GM23248 (cell line): ENCODE measurements at places on chromosomes 4 and X.

GRCh38 chr4:79249881-79250503 lies 75.9 kb downstream of the NAA11 start:
- DNase-seq: no peak

- DNase-seq: peak; percentile 88
Measured at GRCh38 chr4:3285558-3286334, 7.1 kb upstream of the RGS12 start.

GRCh38 chr4:7361280-7361895 lies 73.3 kb downstream of the PSAPL1 start:
- DNase-seq: peak; percentile 8

DNA sequence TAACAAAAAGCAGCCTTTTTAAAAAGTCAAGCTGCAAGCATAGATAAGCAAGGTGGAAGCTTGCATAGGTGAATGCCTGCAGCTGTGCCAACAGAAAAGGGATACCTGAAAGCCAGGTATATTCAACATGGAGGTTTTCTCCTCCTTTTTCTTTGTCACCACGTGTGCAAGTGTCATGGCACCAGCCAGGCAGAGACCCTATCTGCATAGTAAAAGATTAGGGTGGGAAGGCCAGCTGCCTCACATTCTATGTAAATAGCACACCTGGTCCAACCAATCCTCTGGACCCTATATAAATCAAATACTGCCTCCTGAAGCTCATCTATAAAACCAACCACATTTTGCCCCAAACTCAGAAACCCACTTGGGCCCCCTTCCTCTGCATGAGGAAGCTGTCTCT lies 28.0 kb upstream of the PLK4 start:
- DNase-seq: no peak

DNA sequence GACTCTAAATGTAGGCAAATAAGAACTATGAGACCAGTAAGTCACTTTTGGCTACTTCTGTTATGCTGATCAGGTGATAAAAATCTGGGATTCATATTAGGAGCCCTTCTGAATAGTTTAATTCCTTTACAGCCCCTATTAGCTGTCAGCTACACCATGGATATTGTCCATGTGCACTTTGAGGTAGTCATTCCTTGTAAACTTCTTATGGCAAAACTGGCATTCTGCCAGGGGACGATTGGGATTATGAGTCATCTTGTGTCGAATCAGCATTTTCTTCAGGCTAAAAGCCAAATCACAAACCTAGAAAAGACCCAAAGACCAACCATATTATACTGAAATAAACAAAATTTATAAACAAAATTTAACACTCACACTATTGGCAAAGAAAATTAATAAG lies 227.6 kb downstream of the PRDM5 start:
- DNase-seq: peak; percentile 49
